ENCODE measurements at places on chromosomes 1 and 21.
A peak's percentile ranks its signal among the peaks of the same experiment; 100 is the strongest.

DNA sequence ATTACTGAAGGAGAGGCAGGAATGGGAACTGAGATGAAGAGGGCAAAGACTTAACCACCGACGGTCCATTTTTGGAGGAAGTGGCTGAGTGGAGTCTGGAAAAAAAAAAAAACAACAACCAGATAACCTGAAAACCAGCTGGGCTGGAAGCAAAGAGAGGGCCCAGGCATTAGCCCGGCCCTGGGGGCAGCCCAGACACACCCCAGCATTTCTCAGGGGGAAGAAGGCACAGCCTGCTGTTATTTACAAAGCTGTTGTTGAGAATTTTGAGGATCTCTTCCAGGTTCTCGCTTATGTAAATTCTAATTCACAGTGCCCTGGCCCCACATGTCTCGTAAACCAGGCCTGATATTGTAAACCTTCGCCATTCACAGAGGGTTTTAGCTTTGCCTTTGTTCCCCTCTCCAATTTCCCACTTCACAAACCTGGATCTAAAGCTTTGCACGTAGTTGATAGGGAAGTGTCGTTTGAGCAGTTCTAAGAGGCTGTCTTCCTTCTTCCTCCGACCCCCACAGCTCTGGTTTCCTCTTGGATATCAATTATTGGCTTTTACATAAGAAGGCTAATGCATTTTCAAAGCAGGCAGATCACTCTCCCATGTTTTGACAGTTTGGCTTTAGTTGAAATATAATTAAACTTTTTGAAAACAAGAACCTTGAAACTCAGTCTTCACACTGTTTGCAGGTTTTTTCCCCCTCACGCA, 161.8 kb upstream of the IRF2BP2 start:
- DNase-seq, result no peak

- DNase-seq, result no peak
Measured at GRCh38 chr1:214296860-214297745, 16.1 kb downstream of the SMYD2 start.

DNA sequence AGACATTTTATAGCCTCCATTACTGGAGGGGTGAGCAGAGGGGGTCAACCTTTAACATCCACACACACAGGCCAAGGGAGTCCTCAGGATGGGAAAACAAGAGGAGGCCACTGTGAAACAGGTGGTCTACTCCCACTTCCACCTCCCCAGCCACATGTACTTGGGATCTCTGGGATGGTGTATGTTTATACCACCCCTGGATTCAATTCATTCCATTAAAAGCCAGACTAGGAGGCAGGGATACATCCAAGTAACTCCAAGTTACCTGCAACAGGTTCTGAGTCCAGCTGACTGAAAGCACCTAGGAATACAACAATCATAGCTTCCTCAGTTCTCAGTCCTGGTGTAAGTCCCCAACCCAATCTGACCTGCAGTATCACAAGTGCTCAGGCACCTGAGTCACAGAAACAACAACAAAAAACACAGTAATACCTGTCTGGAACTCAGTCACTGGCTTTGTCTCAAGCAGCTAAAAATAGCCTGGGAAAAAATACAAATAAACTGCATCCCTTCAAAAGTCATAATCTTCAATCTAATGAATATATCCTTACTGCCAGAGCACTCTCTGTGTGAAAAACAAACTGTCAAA, 9.8 kb downstream of the ERI3 start:
- no peak for DNase-seq

DNA sequence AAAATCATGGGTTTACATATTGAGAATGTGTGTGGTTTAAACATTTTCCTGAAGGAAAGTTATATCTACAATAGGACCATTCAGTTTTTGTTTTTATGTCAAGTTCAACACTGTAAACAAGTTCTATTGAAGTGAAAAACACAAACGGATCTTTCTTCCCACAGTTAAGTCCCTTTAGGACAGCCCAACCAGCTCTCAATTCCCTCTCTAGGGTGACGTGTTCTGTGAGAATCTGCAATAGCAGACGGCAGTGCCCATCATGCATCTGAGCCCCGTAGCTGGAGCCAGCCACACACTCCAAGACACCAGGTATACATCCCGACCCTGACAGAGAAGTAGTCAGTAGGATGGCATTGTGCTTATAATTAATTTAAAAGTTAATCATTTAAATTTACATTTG, 26.3 kb upstream of the IVNS1ABP start:
- DNase-seq, result peak; percentile 76

GRCh38 chr1:207077470-207078377, 10.9 kb upstream of the C4BPB start:
- DNase-seq, result peak; percentile 89

GRCh38 chr1:201408176-201408833, 9.2 kb upstream of the LAD1 start:
- peak; percentile 76 for DNase-seq

GRCh38 chr1:32810358-32810757, 6.8 kb downstream of the YARS1 start:
- no peak for DNase-seq

DNA sequence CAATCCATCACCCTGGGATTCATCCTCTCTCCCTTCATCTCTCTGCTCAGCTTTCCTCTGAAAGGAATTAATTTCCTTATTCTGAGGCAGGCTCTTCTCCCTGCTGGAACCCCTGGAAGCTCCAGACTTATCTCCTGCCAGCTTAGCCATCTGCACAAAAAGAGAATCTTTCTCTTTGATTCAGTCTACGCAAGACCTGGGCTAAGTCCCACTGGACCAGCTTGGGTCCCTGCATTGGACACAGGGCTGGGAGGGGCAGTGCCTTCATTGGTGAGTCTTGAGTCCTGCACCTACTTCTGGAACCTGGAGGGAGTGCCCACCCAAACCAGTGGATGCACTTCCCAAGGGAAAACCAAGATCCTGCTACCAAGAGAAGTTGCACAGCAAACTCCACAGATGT, 271.7 kb upstream of the CSF3R start:
- no peak for DNase-seq

DNA sequence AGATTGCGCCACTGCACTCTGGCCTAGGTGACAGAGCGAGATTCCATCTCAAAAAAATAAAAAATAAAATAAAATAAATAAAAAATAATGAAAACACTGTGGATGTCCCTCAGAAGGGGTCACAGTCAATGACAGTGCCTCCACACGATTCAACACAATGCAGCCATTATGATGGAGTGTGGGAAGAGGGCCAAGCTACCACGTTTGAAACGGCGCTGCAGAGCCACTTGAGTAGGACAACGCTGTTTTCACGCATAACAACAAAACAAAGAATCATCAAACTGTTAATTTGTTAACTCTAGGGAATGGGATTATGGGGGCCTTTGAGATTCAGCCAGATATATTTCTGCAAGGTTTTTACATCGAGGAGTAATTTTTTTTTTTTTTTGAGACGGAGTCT, 36.5 kb downstream of the NKAIN1 start:
- peak; percentile 84 for DNase-seq

GRCh38 chr21:45285266-45285931, 2.3 kb downstream of the POFUT2 start:
- no peak for DNase-seq

DNA sequence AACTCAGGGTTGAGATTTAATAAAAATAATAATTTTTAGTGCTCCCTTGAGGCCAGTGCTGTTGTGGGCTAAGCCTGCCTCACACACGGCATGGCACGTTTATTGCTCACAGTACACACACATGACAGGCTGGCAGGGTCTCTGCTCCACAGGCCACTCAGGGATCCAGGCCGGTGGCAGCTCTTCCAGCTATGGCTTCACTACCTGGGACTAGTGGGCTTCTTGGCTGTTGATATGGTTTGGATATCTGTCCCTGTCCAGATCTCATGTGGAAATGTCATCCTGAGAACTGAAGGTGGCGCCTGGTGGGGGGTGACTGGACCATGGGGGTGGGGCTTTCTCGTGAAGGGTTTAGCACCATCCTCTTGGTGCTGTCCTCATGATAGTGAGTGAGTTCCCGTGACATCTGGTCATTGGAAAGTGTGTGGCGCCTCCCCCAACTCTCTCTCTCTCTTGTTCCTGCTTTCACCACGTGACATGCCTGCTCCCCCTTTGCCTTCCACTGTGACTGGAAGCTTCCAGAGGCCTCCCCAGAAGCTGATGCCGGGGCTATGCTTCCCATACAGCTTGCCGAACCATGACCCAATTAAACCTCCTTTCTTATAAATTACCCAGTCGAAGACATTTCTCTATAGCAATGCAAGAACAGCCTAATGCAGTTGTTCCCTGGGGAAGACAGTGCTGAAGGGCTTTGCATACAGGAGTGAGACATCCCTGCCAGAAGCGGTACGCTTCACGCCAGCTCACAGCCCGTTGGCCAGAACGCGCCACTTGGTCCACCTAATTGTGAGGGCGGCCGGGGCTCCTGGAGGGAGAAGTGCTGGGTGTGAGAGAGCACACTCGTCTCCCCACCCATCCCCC, 226.9 kb upstream of the C1orf174 start:
- no peak for DNase-seq

DNA sequence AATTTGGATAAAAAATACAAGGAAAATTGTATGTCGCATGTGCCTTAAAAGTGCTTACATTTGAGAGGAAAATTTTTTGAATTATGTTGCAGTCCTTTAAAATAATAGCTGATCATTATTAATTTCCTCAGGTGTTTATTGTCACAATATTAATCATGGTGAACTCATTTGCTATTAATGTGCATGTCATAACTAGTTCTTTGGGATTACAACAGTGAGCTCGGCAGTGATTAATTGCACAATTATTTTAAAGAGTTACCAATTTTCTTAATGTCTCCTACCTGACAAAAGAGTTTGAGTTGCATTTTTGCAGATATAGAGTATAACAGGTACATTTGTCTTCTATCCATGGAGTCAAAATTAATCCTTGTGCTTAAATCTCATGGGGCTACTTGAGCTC, 854.3 kb downstream of the BRINP3 start:
- DNase-seq, result no peak

DNA sequence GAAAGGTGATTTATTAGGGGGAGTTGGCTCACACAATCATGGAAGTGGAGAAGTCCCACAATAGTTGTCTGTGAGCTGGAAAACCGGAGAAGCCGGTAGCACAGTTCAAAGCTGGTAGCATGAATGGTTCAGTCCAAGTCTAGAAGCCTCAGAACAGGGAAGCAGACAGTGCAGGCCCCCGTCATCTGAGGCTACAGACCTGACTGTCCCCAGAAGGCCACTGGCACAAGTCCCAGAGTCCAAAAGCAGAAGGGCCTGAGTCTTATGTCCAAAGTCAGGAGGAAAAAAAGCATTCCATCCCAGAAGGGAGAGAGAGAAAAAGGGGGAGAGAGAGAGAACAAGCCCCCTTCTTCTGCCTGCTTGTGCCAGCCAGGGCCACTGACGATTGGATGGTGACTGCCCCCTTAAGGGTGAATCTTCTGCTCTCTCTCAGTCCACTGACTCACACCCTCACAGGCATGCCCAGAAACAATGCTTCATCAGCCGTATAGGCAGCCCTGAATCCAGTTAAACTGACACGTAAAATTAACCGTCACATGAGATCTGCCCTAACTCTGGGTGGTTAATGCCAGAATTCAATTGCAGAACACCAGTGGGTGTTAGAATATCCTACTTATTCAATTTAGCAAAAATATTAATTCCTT, 49.3 kb upstream of the POU2F1 start:
- DNase-seq, result peak; percentile 6
